ENCODE measurements at places on chromosomes 11 and 22. TPM values are rescaled to one million over a fixed set of nuclear protein-coding genes. Genes with fewer than 3 reads are reported as not detected.

- no peak for DNase-seq
Observed at GRCh38 chr11:60954421-60954820, 2.4 kb upstream of the SLC15A3 start.

GRCh38 chr11:116928102-116928777 lies 90.8 kb upstream of the APOA1 start:
- DNase-seq, result no peak

GRCh38 chr11:73475549-73476095 lies 99.4 kb downstream of the RELT start:
- no peak for DNase-seq

- no peak for DNase-seq
Observed at GRCh38 chr11:111378861-111379601, at the start of gene POU2AF1. Gene POU2AF1 (minus strand): TSS chr11:111379275. CDS start chr11:111379177, 98 bp downstream.

DNA sequence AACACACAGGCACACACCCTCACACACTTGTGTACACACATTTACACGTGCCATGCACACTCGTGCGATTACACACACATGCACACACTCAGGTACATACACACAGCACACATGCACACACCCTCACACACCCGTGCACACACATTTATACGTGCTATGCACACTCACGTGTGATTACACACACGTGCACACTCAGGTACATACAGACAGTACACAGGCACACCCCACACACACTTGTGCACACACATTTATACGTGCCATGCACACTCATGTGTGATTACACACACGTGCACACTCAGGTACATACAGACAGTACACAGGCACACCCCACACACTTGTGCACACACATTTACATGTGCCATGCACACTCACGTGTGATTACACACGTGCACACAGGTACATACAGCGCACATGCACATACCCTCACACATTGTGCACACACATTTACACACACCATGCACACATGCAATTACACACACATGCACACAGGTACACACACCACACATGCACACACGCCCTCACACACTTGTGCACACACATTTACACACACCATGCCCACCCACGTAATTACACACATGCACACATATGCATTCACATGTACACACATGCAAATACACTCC lies 4.6 kb downstream of the IFITM10 start:
- DNase-seq, result no peak

- DNase-seq, result no peak
Observed at GRCh38 chr22:24883432-24883831, 63.1 kb downstream of the LHFPL7 start.

- DNase-seq, result no peak
Observed at GRCh38 chr11:119758291-119758690, 29.3 kb upstream of the NECTIN1 start.

GRCh38 chr11:94417386-94417987 lies 16.3 kb upstream of the GPR83 start:
- DNase-seq, result peak; percentile 38

GRCh38 chr22:44075670-44076069 lies 51.6 kb downstream of the PARVB start:
- DNase-seq, result no peak

GRCh38 chr22:47148510-47148909 lies 386.1 kb downstream of the TBC1D22A start:
- no peak for DNase-seq

DNA sequence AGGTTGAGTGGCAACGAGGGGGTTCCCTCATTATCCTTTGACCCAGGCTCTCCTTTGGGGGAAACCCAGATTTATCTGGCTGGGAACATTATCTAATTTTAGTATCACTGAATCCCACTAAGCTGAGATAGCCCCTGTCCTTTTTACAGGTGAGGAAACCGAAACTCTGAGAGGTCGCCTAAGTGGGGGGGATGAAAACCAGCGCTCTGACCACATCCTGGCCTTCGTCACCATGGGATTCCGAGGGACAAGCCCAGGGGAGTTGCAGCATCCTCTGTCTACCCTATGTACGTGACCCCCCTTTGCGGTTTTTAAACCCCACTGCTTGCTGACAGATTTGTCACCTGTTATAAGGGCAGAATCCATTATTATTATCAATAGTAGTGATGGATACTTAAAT lies 61.0 kb downstream of the ISX start:
- DNase-seq, result no peak

DNA sequence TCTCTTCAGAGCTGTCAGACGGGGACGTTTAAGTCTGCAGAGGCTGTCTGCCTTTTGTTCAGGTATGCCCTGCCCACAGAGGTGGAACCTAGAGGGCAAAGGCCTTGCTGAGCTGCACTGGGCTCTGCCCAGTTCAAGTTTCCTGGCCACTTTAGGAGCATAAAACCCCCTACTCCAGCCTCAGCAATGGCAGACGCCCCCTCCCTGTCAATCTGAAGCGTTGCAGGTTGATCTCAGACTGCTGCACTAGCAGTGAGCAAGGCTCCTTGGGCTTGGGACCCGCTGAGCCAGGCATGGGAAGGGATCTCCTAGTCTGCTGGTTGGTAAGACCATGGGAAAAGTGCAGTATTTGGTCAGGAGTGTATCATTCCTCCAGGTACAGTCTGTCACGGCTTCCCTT lies 66.6 kb upstream of the TP53I11 start:
- no peak for DNase-seq

DNA sequence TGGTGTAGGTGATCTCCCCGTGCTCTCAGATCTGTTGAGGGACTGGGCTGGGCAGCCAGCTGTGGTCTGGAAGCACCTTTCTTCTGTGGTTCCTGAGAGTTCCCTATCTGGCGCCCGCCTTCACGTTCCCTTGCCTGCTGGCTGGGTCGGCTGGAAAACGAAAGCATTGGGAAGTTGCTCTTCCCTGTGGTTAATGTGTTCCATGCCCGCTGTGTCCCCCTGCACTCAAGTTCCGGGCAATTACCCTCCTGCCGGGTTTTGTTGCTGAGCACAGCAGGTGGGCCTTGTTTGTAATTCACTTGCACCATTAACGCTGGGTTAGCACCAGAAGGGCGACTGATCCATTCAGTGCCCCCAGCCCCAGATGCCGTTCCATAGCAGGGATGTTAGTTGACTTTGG lies 134.1 kb downstream of the GRIK4 start:
- no peak for DNase-seq

Gene CRYBB1
- not detected for polyA plus RNA-seq

Gene EHF
- polyA plus RNA-seq, result 0.07 TPM

Gene SCGB1C1
- polyA plus RNA-seq, result not detected

Gene EED
- polyA plus RNA-seq, result 11.9 TPM

All from AG04450 (cell line).